Testis (tissue), 5 donors: ENCODE measurements at places on chromosomes 1 and 21. TPM values are rescaled to one million over a fixed set of nuclear protein-coding genes. Genes with fewer than 3 reads are reported as not detected.
A peak's percentile ranks its signal among the peaks of the same experiment; 100 is the strongest.

GRCh38 chr1:178743801-178744200 is 18.8 kb downstream of the RALGPS2 start:
- DNase-seq = no peak
- H3K4me3 ChIP-seq = no peak overlapping the region
- H3K4me1 ChIP-seq = no peaks in the 10 kb centered on the region
- no peaks in the 10 kb centered on the region for H3K27me3 ChIP-seq
- H3K27ac ChIP-seq = no peak overlapping the region
- H3K36me3 ChIP-seq = no peaks in the 10 kb centered on the region

DNA sequence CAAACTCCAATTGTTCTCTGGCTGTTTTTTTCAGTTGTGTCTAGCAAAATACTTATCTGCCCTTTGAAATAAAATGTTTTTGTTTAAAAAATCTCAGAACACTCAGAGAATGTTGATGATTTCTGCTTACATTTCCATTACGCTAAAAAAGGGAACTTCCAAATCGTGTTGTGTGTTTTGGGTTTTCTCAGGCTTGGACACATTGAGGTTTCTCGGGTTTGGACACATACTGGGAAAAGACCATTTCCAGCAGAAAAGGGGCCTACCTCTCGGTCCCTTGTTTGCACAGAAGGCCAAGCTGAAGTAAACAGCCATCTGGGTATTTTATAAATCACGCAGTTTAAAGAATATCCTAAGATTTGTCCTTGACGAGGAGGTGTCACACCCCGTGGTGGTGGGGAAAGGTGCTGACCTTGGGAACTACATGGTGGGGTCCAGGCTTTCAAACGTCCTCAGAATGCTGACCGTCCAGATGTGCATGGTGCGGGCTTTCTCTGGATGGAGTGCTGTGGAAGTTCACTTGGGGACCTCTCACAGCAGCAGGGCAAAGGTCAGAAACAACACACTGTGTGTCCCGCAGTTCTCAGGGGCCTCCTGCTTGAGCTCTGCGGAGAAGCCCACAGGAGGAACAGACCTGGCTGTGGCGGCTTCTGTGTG is 67.8 kb downstream of the SLC37A1 start:
- peaks cover 21% of the 10 kb centered on the region for H3K4me1 ChIP-seq
- H3K4me3 ChIP-seq = no peak overlapping the region
- no peaks in the 10 kb centered on the region for H3K36me3 ChIP-seq
- peak overlapping the region; percentile 36 for H3K27ac ChIP-seq
- no peaks in the 10 kb centered on the region for H3K27me3 ChIP-seq

GRCh38 chr1:116150368-116150767 is 39.2 kb downstream of the MAB21L3 start:
- DNase-seq = no peak
- no peak overlapping the region for H3K27ac ChIP-seq
- H3K4me1 ChIP-seq = peaks cover 20% of the 10 kb centered on the region
- H3K4me3 ChIP-seq = no peak overlapping the region

GRCh38 chr1:25530186-25531081 is 13.0 kb upstream of the LDLRAP1 start:
- H3K27ac ChIP-seq = no peak overlapping the region
- no peak overlapping the region for H3K4me3 ChIP-seq
- DNase-seq = no peak
- no peaks in the 10 kb centered on the region for H3K4me1 ChIP-seq
- no peaks in the 10 kb centered on the region for H3K27me3 ChIP-seq
- H3K36me3 ChIP-seq = no peaks in the 10 kb centered on the region

DNA sequence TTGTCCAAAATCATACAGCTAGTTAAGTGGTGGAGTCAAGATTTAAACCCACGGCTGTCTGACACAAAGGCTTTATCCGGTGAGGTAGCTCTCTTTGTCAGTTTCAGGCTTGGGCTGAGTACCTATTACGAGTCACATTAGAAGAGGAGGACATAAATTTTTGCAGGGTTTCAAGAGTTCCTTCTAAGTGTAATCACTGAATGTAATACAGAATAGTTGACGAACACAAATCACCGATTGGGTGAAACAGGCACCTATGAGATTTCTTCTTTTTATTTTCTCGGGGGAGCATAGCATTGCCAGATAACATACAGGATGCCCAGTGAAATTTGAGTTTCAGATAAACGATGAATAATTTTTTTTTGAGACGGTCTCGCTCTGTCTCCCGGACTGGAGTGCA is 847 bp downstream of the PSMD4 start:
- H3K4me1 ChIP-seq = peaks cover 12% of the 10 kb centered on the region
- no peaks in the 10 kb centered on the region for H3K27me3 ChIP-seq
- peak overlapping the region; percentile 82 for H3K27ac ChIP-seq
- H3K36me3 ChIP-seq = no peaks in the 10 kb centered on the region
- H3K4me3 ChIP-seq = peak overlapping the region; percentile 99
- no peak for DNase-seq

GRCh38 chr1:16164213-16165072 is 8.6 kb upstream of the EPHA2 start:
- H3K27ac ChIP-seq = no peak overlapping the region
- H3K36me3 ChIP-seq = no peaks in the 10 kb centered on the region
- H3K4me3 ChIP-seq = no peak overlapping the region
- H3K4me1 ChIP-seq = peaks cover 8% of the 10 kb centered on the region

- H3K4me1 ChIP-seq = no peaks in the 10 kb centered on the region
- DNase-seq = no peak
- H3K27ac ChIP-seq = no peak overlapping the region
- H3K4me3 ChIP-seq = no peak overlapping the region
These were observed 119.7 kb downstream of the ZNF281 start for GRCh38 chr1:200290010-200290685.

DNA sequence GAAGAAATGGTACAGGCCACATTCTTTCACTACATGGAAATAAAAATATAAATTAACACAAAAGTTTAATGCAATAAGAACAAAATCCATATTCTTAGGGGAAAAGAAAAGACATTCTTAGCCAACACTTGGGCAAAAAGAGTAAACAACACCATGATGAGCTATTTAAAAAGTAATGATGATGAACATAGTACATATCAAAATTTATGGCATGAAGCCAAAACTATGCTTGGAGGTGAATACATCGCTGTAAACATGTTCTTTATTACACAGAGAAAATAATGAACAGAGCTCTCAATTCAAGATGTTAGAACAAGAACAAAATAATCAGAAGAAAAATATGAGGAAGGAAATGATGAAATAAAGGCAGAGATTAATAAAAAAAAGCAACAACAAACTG is 158.2 kb downstream of the ZSCAN20 start:
- no peak overlapping the region for H3K4me3 ChIP-seq
- H3K36me3 ChIP-seq = no peaks in the 10 kb centered on the region
- no peaks in the 10 kb centered on the region for H3K27me3 ChIP-seq
- no peaks in the 10 kb centered on the region for H3K4me1 ChIP-seq
- DNase-seq = no peak

- H3K27me3 ChIP-seq = no peaks in the 10 kb centered on the region
- no peak for DNase-seq
These were observed 36.5 kb downstream of the GPSM2 start for GRCh38 chr1:108913105-108913948.

DNA sequence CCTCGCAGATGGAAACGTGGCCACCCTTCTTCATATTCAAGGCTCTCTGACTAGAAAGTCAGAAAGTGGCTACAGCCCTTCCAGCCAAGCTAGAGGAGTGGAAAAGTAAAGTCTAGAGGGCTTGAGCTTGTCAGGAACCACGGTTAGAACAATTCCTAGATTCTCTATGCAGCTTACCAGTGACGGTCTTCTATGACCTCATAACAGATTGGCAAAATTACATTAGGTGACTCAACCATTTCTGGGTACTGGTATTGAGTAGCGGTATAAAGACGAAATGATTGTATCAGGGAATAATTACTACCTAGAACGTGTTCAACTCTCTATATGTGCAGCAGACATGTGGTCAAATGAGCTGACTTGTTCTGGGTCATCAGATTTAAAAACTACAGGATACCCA is 155.0 kb upstream of the RUNX1 start:
- no peak overlapping the region for H3K4me3 ChIP-seq
- peaks cover 10% of the 10 kb centered on the region for H3K4me1 ChIP-seq
- no peaks in the 10 kb centered on the region for H3K27me3 ChIP-seq

DNA sequence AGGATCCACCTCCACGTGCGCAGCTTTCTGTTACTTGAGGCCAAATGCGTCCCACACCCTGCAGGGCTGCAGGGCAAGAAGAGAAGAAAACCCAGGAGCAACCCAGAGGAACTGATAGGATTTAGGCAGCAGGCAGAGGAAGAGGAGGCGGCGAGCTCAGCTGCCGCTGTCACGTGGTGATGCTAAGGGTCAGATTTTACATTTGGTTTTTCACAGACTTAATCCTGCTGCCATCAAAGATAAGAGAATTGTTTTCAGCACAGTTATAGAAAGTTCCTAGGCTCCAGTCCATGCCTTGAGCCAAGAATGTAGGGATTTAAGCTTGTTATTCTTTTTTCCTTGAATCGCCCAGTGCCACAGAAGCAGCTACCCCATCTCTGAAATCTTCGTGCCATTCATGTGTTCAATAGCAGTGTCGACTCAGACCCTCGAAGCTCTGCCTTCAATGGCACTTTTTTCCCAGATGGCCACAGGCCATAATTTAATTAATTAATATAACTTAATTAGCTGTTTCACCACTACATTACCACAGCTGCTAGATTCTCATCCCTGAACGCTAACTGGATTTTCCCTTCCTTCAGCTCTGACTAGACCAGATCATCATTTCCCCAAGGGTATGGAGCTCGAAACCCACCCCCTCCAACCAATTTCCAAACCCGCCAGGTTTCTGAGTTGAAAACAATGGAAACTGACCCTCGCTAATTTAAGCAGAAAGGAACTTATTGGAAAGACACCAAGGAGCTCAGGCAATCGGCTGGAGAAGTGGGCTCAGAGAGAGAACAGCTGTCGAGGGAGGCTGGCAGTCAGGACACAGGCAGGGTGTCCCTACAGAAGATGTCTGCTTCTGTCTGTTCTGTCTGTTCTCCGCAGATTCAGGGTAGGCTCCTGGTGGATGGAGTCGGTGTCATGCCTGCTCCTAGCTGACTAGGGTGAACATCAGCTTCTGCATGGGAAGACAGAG is 36.2 kb downstream of the LDLRAP1 start:
- no peak overlapping the region for H3K27ac ChIP-seq
- no peaks in the 10 kb centered on the region for H3K4me1 ChIP-seq
- H3K4me3 ChIP-seq = no peak overlapping the region
- no peaks in the 10 kb centered on the region for H3K36me3 ChIP-seq

DNA sequence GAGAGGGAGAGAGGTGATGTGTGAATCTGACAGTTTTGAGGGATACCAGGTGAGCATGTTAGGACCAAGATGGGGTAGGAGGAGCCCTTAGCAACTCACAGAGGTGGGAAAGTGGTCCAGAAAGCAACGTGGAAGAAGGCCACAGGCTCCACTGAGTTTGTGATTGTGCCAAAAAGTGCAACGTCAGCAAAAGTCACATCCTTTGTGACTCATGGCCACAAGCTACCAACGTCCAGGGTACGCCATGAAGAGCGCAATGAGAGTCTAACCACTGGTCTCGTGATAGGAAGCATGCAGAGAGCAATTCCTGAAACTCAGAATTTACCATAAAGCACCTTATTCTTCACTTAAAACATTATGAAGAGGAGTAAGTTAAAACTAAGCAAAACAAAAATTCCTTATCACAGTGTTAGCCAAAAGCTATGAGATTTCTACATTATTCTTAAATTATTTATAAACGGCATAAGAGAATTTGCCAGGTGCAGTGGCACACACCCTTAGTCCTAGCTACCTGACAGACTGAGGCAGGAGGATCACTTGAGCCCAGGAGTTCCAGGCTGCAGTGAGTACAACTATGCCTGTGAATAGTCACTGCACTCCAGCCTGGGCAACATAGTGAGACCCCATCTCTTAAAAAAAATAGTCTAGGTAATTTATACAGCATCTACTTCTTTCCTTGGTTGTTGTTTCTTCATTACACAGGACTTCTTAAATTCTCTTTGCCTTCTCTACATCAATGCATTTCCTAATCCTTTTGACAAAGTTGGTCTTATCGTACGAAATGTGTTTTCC is 55.2 kb downstream of the COLGALT2 start:
- H3K4me3 ChIP-seq = no peak overlapping the region
- H3K27me3 ChIP-seq = no peaks in the 10 kb centered on the region
- no peak overlapping the region for H3K27ac ChIP-seq
- no peaks in the 10 kb centered on the region for H3K36me3 ChIP-seq
- no peak for DNase-seq
- peaks cover 6% of the 10 kb centered on the region for H3K4me1 ChIP-seq

- H3K27me3 ChIP-seq = no peaks in the 10 kb centered on the region
- no peak overlapping the region for H3K27ac ChIP-seq
- no peak overlapping the region for H3K4me3 ChIP-seq
- peaks cover 7% of the 10 kb centered on the region for H3K4me1 ChIP-seq
- H3K36me3 ChIP-seq = no peaks in the 10 kb centered on the region
These were observed 159.0 kb upstream of the ZC3H12A start for GRCh38 chr1:37315371-37315846.

GRCh38 chr1:194378517-194378916 is 1192.1 kb upstream of the B3GALT2 start:
- DNase-seq = no peak
- H3K27me3 ChIP-seq = no peaks in the 10 kb centered on the region
- H3K36me3 ChIP-seq = no peaks in the 10 kb centered on the region
- H3K4me1 ChIP-seq = no peaks in the 10 kb centered on the region

GRCh38 chr1:97457446-97458089 is 463.3 kb downstream of the DPYD start:
- no peaks in the 10 kb centered on the region for H3K36me3 ChIP-seq
- H3K27me3 ChIP-seq = no peaks in the 10 kb centered on the region
- no peak overlapping the region for H3K27ac ChIP-seq
- no peak overlapping the region for H3K4me3 ChIP-seq

DNA sequence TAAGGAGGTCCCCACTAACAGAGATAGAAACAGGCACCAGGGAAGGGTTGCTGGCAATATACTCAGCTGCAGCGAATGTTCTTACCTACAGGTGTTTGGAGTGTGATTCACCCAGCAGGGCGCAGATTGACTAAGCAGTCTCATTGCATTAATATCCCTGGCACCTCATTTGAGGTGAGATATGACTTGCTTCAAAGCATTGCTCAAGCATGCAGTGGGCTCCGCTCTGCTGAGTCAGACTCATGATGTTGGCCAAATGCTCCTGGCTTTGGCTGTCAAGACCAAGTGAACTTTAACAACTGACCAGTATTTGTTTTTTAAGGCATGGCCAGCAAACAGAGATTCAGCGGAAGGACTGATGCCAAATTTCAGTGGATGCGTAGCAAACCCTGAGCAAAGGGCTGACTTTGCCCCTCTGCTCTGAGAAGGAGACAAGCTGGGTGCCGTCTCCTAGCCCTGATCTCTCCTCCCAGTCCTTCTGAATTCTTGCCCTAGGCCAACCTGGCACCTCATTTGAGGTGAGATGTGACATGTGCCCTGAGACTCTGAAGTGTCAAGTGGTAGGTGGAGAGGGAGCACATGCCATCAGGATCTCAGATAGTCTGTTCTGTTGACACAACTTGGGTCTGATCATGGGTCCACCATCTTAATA is 187.1 kb upstream of the COA6 start:
- no peaks in the 10 kb centered on the region for H3K36me3 ChIP-seq
- H3K4me1 ChIP-seq = no peaks in the 10 kb centered on the region
- no peak for DNase-seq
- no peaks in the 10 kb centered on the region for H3K27me3 ChIP-seq
- no peak overlapping the region for H3K27ac ChIP-seq

- no peak overlapping the region for H3K27ac ChIP-seq
- no peak overlapping the region for H3K4me3 ChIP-seq
- no peak for DNase-seq
- H3K27me3 ChIP-seq = no peaks in the 10 kb centered on the region
- peaks cover 4% of the 10 kb centered on the region for H3K4me1 ChIP-seq
These were observed 9.0 kb downstream of the WNT4 start for GRCh38 chr1:22133931-22134324.

GRCh38 chr1:94725566-94725965 is 94.6 kb upstream of the SLC44A3 start:
- H3K4me1 ChIP-seq = peaks cover 7% of the 10 kb centered on the region
- no peak for DNase-seq

The CATSPERE gene
- total RNA-seq = 10.4 TPM

The SH3BP5L gene
- total RNA-seq = 31.1 TPM

The UBL4B gene
- 95.5 TPM for total RNA-seq

The UBQLN4 gene
- total RNA-seq = 41.0 TPM

The SNIP1 gene
- total RNA-seq = 51.4 TPM

The OR2T2 gene
- not detected for total RNA-seq

The SGIP1 gene
- total RNA-seq = 67.9 TPM
